GM12878 (cell line): ENCODE measurements at places on chromosomes 5 and 9.
A peak's percentile ranks its signal among the peaks of the same experiment; 100 is the strongest.

DNA sequence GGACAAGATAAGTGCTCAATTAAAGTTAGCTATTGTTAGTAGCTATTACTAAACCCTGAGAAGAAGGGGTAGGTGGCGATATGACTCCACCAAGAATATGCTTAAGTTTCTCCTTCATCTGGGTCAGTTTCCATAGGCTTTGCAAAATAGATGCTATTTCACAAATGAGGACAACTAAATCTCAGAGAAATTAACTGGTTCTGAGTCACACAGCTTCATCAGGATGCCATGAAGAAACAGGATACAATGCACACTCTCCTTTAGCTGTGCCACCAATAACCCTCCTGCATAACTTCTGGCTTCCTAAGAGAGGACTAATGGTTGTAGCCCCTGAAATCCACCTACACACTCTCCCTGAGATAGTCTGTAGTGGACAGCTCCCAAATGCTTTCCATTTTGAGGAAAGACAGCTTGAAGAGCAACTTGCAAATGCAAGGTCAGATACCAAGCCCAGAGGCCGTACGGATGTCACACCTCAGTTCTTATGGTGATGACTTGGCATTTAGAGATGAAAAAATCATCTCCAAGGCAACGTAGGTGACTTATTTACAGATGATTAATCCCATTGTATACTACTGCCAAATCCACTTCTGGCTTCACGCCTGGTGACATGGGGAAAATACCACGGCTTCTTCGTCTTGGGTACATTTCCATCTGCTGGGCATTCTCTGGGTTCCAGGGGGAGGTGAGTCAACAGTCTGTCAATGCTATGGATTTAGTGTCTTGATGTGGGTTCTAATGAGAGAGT is 251.4 kb upstream of the IL12B start:
- no peak for DNase-seq

GRCh38 chr9:14434971-14435718 is 121.2 kb upstream of the NFIB start:
- no peak for DNase-seq

DNA sequence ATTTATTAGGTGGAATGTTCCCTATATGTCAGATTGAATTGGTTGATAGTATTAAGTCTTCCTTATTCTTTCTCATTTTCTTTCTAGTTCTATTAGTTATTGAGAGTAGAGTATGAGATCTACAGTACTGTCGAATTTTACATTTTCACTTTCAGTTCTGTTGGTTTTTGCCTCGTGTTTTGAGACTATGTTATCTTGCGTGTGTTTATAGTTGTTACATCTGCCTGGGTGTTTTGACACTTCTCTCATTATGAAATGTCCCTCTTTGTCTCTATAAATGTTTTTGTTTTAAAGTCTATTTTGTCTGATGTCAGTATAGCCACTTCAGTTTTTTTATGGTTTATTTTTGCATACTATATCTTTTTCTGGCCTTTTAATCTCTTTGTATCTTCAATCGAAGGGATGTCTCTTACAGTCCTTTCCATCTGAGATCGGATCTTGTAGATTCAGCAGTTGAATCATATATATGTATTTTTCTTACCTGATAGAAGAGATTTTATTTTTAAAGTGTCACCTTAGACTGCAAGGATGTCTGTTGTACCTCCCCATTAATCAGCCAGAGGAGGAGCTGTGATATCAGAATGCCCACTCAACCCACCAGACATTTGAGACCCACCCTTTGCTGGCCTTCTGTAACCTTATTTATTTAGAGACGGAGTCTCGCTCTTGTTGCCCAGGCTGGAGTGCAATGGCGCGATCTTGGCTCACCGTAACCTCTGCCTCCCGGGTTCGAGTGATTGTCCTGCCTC is 20.7 kb downstream of the EHMT1 start:
- DNase-seq = no peak

DNA sequence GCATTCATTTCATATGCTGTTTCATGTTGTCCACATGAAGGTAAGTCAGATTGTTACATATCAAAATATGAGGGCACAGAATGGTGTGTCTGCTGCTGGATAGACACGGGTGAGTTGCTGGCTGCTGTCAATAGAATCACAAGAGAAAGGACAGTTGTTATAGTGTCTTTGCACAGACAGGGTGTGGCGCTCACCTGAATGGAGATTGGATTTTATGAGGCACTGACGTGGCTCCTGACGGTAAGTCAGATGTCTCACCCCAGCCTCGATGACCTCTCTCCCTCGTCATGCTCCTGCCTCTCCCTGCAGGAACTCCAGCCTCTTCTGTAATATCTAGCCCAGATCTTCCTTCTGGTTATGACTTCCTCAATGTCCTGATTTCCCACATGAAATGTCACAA is 75.4 kb upstream of the SELENOP start:
- no peak for DNase-seq

- DNase-seq = peak; percentile 72
Measured at GRCh38 chr5:72194846-72195245, 87.6 kb downstream of the MAP1B start.

GRCh38 chr9:134477342-134477925 is 151.2 kb downstream of the RXRA start:
- no peak for DNase-seq

DNA sequence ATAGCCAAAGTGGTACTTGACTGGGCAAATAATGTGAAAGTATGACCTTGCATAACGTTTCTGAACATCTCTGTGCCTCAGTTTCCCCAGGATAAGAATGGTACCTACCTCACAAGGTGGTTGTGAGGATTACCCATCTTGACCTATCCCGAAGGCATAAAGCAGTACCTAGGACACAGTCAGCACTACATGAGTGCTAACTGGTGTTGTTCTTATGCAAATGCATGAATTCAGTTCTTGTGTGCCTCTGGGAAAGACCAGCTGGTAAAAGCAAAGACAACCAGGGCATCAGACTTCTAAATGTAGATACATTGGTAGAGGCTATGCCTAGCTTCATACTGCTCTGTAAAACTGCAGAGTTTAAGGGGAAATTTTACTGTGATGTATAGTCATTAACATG is 21.8 kb upstream of the TMEM252 start:
- no peak for DNase-seq

- no peak for DNase-seq
Measured at GRCh38 chr9:138058181-138058580, 180.6 kb downstream of the CACNA1B start.

DNA sequence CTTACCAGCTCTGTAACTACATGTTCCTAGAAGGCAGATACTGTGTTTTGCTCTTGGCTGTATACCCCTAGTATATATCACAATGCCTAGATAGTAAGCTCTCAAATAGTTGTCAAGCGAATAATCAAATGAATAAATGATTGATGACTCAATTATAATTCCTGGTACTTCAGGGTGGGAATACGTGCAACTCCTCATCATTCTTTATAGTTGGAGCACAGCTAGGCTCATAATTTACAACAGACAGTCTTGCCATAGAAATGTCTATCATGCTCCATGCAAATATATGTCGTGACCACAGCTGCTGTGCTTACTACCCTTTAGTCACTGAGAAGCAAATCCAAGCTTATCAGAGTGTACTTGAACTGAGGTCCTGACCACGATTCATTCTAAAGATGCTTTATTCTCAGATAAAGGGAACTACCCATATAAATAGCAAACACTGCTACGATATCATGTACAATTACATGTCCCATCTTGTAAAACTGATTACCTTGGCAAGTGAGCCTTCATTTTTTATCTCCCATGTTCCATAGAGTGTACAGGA is 52.1 kb downstream of the STRBP start:
- DNase-seq = no peak

DNA sequence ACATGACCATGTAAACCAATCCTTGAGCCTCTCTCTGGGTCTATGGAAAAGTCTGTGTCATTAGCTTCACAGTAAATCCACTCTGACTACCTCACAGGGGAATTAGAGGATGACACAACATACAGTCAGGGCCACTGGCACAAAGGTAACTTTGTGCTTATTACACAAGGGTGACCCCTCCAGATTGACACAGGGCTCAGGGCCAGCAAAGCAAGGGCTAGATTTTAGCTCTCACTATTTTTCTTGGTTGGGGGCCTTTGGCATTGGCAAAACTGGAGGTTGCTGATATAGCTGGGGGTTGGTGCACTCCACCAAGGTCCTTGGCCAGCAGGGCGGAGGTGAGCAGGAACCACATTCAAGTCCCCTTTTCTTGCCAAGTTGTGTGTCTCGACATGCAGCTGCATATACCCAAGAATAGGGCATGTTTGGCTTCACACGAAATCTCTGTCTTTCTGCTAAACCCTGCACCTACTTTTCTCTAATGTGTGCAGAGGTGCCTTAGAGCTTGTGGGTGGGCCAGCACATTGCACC is 15.2 kb upstream of the OSMR start:
- DNase-seq = no peak

DNA sequence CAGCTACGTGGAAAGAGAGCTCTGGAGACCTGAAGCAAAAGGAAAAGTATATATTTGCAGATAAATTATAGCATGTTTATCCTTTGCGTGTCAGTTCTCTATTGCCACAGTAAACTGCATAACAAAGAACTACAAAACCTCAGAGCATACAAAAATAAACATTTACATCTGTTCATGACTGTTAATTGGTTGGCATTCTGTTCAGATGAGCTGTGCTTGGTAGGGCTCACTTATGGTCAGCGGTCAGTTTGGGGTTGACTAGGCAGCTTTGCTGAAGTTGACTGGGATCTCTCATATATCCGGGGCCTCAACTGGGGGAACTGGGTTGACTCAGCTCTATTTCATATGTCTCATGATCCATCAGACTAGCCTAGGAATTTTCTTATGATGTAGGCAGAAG is 257.7 kb downstream of the TLE1 start:
- no peak for DNase-seq

DNA sequence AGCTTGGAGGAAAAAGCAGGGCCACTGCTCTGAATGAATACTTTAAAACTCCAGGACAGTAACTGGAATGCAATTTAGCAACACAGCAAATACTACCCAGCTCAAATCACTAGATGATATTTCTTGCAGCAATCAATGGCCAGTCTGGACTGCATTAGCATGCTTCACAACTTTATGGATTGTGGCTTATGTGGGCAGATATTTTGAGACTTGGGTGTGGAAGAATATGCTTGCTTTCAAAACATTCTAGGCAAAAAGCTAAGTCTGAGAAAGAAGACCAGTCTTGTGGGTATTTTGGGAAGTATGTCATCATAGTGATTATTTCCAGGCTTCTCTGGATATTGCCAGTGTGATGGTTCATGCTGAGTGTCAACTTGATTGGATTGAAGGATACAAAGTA is 3.1 kb downstream of the RANBP3L start:
- DNase-seq = no peak

GRCh38 chr5:77990020-77990419 is 213.9 kb upstream of the TBCA start:
- no peak for DNase-seq

DNA sequence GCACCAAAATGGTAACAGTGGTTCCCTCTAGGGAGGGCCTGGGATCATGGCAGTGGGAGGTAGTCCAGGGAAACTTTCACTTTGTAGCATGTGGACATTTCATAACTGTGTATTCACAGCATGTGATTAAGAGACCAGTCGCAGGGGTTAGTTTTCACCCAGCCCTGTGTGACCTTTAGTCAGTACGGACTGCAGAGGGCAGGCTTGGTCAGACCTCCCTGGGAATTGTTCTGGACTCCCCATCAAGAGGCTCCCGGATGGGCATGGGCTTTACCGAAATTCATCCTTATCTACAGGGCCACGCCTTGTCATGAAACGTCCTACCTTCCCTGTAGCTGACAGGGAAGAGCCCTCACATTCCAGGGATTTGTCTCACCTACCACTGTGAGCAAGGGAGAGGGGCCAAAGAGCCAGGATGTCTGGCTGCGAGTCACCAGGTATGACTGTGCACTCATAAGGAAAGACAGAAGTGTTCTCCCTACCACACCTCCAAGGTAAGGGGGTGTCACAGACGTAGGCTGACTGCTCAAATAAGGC is 19.9 kb downstream of the GPX3 start:
- DNase-seq = no peak

GRCh38 chr5:117414926-117415325 is 840.3 kb upstream of the SEMA6A start:
- no peak for DNase-seq

- DNase-seq = no peak
Measured at GRCh38 chr9:93345643-93346230, 105.7 kb upstream of the FAM120A start.
